ENCODE measurements at places on chromosomes 5 and 9.

- DNase-seq, result no peak
These were observed 68.9 kb upstream of the LPAR1 start for GRCh38 chr9:111107141-111107540.

DNA sequence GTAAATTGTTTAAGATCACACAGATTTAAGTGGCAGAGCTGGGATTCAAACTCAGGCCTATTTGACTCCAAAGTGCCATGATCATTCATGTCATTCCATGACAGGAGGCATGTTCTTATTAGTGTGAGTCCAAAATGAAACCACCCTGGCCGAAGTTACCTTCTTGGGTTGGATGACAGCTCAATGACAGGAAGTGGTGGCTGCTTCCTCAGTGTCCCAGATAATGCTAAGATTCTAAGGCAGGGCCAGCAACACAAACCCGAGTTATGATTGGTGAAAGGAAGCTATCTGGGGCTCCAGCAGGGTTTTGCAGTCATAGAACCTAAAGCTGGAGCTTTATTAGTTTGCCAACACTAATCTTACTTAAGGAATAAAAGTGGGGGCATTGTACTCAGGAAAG is 340.4 kb downstream of the SLIT3 start:
- no peak for DNase-seq

GRCh38 chr9:131869348-131869747 is 129.5 kb upstream of the RAPGEF1 start:
- DNase-seq, result no peak

DNA sequence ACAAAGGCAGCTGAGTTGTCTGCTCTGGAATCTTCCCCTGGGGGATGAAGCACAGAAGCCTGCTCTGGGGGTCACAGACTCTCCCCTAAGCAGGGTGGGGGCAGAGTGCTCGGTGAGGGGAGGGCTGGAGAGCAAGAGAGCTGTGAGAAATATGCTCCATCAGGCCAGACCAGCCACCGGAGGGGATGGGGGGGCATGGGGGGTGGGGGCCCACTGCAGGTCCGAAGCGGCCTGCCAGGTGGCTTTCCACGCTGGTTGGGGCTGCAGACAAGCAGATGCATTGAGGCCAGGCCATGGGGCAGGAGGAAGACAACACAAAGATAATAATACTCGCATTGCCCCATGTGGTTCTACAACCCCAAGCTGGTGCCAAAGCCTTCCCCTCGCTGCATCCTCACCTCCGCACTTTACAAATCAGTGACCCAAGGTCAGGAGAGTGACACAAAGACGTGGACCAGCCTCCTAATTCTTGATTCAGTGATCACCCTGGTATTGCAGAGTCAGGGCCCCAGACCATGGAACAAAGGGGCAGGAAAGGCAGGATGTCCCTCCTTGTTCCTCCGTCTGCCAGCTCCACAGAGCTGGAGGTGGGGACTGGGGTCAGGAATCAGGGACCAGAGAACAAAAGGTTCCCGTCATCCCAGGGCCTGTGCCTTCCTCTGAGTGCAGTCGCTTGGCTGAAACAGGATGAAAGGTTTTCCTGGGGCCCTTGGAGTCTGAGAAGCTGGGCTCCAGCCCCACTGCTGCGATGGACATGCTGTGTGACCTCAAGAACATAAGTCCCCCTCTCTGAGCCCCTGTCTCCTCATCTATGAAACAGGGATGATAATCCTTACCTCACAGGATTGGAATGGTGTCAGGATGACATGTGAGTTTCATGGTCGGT is 37.2 kb upstream of the GABRP start:
- DNase-seq, result no peak

DNA sequence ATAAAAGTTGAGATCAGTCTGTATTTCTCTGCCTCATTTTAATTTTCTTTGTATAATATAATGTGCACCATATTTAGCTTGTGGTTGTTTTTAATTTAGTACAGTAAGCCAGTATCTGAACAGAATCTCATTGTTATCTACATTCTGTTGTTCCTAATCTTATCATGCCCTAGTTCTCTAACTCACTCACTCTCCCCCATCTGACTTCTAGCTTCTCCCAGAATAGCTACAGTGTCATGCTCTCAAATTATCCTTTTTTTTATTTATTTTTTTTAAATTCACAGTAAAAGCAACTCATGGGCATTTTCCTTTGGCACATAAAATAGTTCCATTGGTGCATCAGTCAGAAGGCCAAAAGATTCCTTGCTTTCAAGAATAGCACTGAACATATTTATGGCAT is 156.6 kb downstream of the TRPM3 start:
- no peak for DNase-seq

DNA sequence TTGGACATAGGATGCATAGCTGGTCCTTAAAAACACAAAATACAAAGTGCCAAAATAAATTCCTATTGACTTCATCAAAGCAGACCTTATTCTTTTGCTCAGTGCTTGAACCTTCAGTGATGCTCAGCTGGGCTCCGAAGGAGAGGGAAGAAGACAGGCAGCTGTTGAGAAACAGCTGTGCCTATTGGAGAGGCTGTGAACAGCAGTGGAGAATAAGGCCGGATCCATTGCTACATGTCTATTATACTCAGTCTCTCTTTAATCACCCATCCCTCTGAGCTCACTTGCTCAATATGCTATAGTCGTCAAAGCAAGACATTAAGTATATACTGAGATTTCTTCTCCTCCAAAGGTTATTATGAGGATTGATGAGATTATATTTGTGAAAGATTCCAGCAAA is 174.4 kb downstream of the CHSY3 start:
- DNase-seq, result no peak

- DNase-seq, result no peak
These were observed 86.7 kb downstream of the PHF2 start for GRCh38 chr9:93662952-93663572.

All from pulmonary artery endothelial cell (primary cell).